Suprapubic skin (tissue), 4 donors: ENCODE measurements at places on chromosomes 2 and 18. TPM values are rescaled to one million over a fixed set of nuclear protein-coding genes. Genes with fewer than 3 reads are reported as not detected.
A peak's percentile ranks its signal among the peaks of the same experiment; 100 is the strongest.

GRCh38 chr2:107308835-107309234 is 422.9 kb upstream of the ST6GAL2 start:
- DNase-seq: no peak

DNA sequence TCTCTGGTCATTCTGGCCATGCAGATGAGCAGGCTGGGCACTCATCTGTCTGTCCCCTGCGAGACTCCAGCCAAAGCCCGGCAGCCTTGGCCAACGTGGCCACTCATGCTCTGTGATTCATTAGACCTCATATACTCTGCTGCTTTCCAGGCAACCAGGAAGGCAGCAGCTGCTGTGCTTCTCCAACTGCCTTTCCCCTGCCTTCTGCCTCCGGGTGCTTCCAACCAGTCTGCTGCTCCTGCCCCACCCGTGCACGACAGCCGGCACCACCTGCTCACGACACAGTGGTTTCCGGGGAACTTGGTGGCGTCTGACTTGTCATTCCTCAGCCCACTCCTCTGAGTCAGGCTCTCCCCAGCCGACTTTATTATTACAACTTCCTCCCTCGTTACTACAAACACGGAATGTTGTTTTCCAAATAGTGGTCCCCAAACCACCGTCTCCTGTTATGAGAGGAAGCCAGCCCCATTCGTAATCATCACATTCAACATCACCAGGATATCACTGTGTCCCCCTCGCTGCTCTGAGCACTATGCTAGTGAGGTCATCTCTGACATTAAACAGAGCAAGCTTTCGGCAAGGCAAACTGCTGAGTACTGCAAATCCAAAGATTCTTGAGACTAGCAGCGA is 392.4 kb downstream of the ALK start:
- no peak for DNase-seq

DNA sequence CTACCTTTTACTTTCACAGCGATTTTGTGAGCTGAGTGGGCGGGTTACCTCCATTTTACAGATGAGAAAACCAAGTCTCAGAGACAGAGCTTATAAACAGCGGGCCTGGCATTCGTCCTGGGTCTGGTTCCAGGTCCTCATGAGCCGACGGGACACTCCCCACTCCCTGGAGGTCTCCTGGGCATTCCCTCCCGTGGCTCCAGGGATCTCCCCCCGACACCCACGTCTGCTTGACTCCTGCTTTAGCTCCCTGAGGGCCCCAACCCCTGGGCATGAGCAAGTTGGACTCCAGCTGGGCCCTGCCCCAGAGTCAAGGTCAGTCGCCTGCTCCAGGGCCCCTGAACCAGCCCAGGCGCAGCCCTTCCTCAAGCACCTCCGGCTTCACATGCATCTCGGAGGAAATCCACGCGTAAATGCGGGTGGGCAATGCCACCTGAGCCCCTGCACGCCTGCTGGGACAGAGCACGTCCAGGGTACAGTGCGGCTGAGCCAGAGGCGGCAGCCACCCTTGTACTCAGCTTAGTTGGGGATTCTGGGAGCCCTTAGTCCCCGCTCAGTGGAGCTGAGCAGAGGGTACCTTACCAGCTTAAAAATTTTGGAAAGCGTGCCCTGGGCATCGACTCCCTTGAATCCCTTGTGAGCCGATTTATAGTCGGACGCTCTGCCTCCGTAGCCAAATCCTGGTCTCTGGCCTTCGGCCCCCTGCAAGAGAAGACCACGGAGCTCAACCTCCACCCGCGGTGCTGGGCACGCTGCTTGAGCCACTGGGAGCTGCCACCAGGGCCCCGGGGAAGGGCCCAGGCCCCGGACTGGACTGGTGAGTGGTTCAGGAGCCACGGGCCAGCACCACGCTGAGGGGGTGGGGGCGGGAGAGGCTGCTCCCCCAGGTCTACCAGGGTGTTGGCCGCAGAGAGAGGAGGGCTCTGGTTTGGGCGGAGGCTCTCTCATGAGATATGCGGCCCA is 148.1 kb downstream of the MBP start:
- DNase-seq: no peak

- DNase-seq: no peak
These were observed 447.9 kb downstream of the XIRP2 start for GRCh38 chr2:167336213-167336612.

GRCh38 chr18:63199743-63200241 is 119.8 kb downstream of the BCL2 start:
- no peak for DNase-seq

DNA sequence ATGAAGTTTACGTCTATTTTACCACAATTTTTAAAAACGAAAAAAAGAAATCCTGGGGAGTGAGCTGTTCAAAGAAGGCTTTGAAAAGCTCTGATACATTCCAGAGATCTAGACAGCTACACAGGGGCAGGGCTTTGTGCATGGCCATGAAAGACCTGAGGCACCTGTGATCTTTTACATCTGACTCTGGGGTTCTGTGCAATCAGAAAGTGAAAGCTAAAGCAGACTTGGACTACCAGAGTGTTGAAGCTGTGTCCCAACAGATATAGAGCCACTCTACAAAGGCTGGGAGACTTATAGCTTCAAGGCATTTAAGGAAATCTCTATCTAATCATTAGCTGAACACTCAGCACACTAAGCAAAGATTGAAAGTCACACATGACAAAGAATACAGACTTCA is 34.1 kb downstream of the PARD6G start:
- no peak for DNase-seq

DNA sequence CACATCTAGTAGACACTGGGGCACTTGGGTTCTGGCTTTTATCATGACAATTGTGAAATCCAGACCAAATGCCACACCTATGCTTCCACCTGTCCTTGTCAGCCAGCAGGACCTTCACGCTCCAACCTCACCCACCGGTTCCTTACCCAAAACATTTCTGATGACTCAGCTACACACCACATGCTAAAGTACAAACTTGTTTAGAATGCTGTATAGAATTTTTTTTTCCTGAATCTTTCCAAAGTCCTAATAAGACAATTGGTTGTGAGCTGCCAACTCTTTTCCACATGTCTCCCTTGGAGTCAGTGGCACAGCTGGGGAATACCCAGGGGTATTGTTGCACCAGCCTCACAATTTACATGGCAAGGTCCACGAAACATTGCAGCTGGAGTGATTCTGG is 75.5 kb upstream of the LPIN2 start:
- DNase-seq: no peak

DNA sequence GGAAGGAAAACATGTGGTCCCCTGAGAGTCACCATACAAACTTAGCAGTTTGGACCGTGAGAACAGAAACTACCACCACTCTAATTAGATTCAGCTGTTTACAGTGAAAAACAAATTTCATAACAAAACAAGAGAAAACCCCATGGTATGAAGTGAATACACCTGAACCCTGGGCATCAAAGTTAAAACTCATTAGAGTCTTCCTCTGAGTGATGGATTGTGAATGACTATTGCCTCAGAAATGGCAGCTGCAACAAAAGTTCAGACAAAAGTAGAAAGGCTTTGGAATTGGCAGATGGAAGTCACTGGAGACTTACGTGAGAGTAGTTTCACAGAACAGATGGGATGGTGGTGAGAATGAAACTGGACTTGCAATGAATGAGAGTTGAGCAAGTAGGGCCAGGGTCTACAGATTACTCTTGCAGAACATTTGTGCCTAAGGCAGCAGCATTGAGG is 98.0 kb downstream of the AAK1 start:
- DNase-seq: no peak

- DNase-seq: no peak
These were observed 53.8 kb downstream of the CTAGE1 start for GRCh38 chr18:22363867-22364463.

DNA sequence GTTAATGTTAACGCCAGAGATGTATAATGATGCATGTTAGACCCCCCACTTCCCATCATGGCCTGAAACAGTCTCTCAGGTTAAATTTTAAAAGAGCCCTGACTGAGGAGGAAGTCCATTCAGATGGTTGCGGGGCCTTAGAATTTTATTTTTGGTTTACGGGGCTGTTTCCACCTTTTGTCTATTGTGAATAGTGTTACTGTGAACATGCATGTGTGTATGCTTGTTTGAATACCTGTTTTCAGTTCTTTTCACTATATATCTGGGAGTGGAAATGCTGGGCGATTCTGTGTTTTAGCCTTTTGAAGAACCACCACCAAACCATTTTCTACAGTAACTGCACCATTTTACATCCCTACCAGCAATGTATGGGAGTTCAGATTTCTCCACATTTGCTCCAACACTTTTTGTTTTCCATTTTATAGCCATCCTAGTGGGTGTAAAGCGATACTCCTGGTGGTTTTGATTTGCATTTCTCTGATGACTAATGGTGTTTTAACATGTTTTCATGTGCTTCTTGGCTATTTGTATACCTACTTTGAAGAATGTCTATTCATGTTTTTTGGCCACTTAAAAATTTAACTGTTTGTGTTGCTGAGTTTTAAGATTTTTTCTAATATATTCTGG is 133.0 kb downstream of the MYO3B start:
- DNase-seq: no peak

DNA sequence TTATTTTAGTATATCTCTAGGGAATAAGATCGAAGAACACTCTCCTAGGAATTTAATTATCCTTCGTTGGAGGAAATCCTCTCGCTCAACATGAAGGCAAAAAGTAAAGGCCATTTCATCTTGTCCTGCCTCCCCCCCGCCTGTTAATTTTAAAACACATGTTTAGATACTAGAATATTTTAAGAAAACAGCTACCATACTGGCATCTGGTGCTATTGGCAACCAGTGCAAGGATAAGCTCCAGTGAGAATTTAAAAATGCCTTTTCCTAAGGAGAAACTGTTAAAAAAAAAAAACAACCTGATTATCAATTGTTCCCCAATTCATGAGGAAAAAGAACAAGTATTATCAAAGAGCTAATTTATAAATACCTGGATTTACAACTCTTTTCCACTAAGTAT is 864.7 kb downstream of the NRXN1 start:
- DNase-seq: no peak

DNA sequence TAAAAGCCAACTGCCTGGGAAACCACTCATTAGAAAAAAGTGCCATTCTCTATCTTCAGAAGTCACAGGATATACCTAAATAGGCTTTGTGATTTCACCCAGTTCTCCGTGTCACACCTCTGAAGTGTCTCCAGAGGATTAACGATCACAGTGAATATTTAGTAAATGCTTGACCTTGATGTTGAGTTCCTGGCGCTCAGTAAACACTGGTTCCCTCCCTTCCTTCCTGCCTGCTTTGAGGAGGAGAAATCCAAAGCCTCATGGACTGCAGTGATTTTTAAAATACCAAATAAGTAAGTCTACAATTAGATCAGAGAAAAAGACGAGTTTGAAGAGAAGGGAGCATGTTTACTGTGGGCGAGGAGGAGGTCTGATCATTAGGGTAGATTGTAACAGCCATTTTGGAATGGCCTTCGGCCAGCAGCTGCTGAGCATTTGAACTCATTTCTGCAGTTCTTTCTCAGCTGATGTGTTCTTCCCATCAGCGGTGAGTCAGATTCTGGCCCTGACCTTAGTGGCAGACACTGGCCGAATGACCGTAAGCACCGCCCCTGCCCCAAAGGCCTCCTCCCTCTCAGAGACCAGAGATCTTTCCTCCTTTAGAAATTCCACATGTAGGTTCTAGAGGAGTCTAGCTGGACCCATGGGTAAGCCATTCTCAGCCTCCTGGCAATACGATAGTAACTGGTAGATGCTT is 62.1 kb upstream of the SLC16A14 start:
- no peak for DNase-seq

DNA sequence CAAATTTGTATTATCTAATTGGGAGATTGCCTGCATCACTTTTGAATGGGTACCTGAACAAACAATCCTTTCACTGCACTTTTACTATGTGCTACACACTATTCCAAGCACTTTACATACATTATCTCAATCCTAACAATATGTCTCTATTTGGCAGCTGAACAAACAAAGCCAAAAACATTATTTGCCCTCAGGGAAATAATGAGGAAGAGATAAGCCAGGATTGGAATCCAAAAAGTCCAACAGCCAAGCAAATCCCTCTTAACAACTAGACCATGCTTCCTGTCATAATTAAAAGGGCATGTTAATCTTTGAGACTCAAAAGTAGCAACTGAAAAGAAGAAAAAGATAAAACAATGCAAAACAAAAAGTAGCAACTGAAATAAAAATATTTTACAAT is 32.1 kb downstream of the RPRD1A start:
- no peak for DNase-seq

GRCh38 chr2:239824046-239824694 is 201.0 kb downstream of the NDUFA10 start:
- peak; percentile 63 for DNase-seq

- DNase-seq: no peak
These were observed at the start of gene SULT1C4 for GRCh38 chr2:108377815-108378630. SULT1C4 (plus strand) TSS chr2:108377954; CDS start chr2:108378338, 384 bp downstream.

- no peak for DNase-seq
These were observed 26.6 kb upstream of the ICOS start for GRCh38 chr2:203909974-203910373.

DNA sequence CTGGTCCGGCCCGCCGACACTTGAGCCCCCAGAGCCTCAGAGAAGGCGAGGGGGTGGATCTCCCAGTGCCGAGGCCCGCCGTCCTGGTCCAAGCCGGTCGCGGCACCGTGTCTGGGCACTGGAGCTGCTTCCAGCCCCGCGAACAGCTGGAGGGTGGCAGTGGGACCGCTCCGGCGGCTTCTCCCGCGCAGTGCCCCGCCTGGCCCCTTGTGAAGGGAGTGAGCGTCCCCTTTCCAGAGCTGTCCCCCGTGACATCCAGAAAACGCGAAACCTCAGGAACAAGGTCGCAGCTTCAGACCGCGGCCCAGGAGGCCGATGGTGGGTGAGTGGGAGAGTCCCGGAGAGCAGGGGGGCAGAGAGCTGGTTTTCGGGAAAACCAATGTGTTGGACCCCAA is 579 bp upstream of the EMX1 start:
- peak; percentile 55 for DNase-seq

GRCh38 chr2:217839073-217839749 is 163.6 kb downstream of the TNS1 start:
- DNase-seq: no peak

GRCh38 chr18:68543344-68543743 is 171.6 kb downstream of the TMX3 start:
- DNase-seq: no peak

HOXD13 gene
- not detected for total RNA-seq

ZNF892 gene
- total RNA-seq: 3.2 TPM

CNDP1 gene
- total RNA-seq: 0.97 TPM

ERFE gene
- not detected for total RNA-seq
